Activated CD8-positive, alpha-beta T cell treated with anti-CD3 and anti-CD28 coated beads, Interleukin-2, amount 10 ng/mL, durations not matched to agents 7 days and 5 days (primary cell): ENCODE measurements at places on chromosomes 6 and 20. TPM values are rescaled to one million over a fixed set of nuclear protein-coding genes. Genes with fewer than 3 reads are reported as not detected.

- DNase-seq = no peak
These were observed 41.7 kb downstream of the LRRN4 start for GRCh38 chr20:6012179-6012578.

- DNase-seq = no peak
These were observed 87.8 kb downstream of the SLC2A10 start for GRCh38 chr20:46797206-46797605.

DNA sequence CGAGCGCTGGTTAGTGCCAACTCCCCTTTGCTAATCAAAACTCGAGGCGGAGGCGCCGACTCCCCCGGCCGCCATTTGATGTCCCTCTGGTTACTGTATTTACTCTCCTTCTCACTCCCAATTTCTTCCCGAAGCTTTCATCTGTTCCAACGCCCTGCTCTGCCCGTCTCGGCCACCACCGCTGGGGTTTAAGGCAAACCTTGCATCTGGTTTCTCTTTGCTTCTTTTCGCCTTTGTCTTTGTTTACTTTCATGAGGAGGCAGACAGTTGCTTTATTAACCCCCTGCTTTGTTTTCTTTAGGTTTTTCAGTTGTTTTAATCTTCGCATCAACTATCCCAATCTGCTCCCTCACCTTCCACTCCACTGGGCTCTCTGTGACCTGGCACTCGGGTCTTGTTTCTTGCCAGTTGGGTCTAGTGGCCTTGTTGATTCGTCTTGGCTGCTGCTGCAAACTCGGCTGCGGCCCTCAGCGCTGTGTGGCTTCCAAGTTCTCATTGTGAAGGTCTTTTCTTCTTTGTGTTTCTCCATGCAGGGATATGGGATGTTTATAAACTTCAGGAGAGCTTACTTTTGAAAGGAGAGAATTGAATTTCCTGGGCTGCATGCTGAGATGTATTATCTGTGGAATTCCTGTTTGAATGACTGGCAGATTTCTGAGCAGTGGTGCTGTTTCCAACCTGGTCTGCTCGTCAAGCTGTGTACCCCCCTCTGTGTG is 155.1 kb downstream of the CDC5L start:
- no peak for DNase-seq

GRCh38 chr6:90227673-90228072 is 69.0 kb downstream of the BACH2 start:
- DNase-seq = no peak

GRCh38 chr6:8108759-8109539 is 6.6 kb upstream of the EEF1E1 start:
- no peak for DNase-seq

- DNase-seq = no peak
These were observed 40.7 kb downstream of the ZNF831 start for GRCh38 chr20:59204165-59204894.

DNA sequence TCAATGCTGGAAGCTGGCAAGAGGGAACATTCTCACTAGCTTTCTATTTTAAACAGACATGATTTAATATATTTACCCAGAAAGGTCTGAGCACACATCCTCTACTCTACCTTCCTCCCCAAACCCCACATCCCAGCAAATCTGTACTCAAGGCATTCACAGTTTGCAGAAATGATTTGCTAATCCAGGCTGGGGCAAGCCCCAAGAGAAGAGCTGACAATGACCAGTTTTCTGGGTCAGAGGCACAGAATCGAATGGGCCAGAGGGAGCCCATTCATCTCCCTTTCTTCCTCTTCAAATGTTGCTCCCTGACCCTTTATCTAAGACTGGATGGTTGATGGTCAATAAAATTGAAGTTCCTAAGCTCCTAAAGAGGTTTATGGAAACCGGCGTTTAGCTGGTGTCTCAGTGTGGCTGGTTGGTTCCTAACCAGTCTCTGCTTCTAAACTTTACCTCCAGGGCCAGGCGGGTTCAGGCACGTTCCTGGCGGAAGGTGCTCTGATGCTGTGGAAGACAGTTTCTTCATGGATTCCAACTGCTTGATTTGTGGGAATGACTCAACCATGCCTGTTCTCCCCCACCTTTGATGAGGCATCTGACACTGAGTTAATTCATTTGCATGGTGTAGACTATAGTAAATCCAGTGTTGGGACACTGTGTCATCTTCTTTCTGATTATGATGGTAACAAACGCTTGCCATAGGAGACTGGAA is 96.4 kb upstream of the IYD start:
- no peak for DNase-seq

DNA sequence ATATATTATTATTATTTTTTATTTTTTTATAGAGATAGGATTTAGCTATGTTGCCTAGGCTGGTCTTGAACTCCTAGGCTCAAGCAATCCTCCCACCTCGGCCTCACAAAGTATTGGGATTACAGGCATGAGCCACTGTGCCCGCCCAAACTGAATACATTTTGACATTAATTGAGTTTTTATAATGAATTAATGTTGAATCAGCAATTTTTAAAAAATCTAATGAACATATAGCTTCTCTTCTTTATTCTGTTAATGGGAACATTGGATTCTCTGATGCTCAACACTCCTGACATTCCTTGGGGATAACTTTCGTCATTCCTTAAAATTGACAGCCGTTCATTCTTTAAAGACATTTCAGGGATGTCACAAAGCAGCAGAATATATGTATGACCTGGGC is 52.4 kb downstream of the ANKS1A start:
- no peak for DNase-seq

GRCh38 chr6:148758492-148758891 is 11.7 kb downstream of the UST start:
- DNase-seq = peak; percentile 46

DNA sequence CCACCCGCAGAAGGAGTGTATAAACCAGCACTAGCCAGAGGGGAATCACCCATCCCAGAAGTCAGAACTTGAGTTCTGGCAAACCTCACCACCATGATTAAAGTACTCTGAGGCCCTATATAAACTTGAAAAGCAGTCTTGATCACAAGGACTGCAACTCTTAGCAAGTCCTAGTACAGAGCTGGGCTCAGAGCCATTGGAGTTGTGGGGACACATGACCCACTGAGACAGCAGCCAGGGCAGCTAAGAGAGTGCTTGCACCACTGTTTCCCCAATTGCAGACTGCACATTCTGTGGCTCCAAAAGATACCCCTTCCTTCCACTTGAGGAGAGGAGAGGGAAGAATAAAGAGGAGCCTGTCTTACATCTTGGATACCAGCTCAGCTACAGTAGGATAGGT is 4.7 kb upstream of the MCM9 start:
- DNase-seq = no peak

GRCh38 chr20:31861385-31862156 is 8.8 kb downstream of the DUSP15 start:
- peak; percentile 82 for DNase-seq

- peak; percentile 54 for DNase-seq
These were observed 938 bp downstream of the WRNIP1 start for GRCh38 chr6:2765896-2766766.

DNA sequence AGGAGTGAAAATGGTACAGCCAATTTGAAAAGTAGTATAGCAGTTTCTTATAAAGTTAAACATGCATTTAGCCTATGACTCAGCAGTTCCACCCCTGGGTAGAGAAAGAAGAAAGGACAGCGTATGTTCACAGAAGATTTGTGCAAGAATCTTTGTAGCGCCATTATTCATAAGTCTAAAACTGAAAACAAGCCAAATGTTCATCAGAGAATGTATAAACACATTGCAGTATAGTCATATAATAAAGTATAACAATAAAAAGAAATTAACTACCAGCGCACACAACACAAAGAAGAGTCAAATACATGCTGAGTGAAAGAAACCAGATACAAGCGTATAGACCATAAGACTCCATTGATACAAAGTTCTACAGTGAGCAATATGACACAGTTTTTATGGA is 294.0 kb downstream of the SAMD5 start:
- no peak for DNase-seq

- DNase-seq = peak; percentile 69
These were observed at the start of gene CDC40 for GRCh38 chr6:110180228-110181008. Gene CDC40, plus strand, starts transcription at chr6:110180427. Its CDS starts 18 bp downstream, at chr6:110180445.

WFDC2 gene
- total RNA-seq = not detected

DNAH8 gene
- total RNA-seq = not detected

TMC2 gene
- not detected for total RNA-seq

OOEP gene
- total RNA-seq = 0.52 TPM

HSPA1L gene
- total RNA-seq = 3.0 TPM

PGC gene
- total RNA-seq = not detected

GPR6 gene
- total RNA-seq = not detected

MYO6 gene
- 0.42 TPM for total RNA-seq

TREM1 gene
- not detected for total RNA-seq

TRIM10 gene
- total RNA-seq = not detected

PTCRA gene
- total RNA-seq = not detected
